ENCODE measurements at places on chromosomes 4 and X.

- DNase-seq, result no peak
Measured at GRCh38 chrX:131783555-131784308, 239.4 kb upstream of the STK26 start.

DNA sequence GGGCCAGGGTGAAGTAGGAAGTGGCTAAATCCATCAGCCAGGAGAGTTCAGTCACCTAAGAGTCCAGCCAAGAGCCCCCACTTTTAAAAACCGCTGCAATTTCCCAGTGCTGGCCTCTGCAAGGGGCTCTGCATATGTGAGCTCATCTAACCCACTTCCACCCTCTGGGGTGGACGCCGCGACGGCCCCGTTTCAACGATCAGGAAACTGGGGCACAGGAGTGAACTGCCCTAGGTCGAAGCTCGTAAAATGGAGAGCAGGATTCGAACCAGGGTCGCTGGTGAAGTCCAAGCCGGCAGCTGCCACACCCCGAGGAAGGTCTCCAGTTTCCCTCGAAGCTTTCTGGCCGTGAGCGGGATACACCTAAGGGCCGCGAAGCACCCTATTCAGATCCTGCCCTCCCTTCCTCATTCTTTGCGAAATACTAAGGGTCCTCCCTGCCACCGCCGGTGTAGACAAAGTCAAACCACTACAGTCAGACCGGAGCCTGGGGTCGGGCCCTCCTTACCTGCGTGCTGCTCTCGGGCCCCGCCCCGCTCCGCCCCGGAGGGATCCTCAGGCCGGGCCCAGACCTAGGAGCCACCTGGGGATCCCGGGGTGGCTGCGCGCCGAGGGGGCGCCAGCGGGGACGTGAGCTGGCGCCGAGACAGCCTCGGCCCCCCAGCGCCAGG is 446 bp downstream of the EVC2 start:
- DNase-seq, result no peak

DNA sequence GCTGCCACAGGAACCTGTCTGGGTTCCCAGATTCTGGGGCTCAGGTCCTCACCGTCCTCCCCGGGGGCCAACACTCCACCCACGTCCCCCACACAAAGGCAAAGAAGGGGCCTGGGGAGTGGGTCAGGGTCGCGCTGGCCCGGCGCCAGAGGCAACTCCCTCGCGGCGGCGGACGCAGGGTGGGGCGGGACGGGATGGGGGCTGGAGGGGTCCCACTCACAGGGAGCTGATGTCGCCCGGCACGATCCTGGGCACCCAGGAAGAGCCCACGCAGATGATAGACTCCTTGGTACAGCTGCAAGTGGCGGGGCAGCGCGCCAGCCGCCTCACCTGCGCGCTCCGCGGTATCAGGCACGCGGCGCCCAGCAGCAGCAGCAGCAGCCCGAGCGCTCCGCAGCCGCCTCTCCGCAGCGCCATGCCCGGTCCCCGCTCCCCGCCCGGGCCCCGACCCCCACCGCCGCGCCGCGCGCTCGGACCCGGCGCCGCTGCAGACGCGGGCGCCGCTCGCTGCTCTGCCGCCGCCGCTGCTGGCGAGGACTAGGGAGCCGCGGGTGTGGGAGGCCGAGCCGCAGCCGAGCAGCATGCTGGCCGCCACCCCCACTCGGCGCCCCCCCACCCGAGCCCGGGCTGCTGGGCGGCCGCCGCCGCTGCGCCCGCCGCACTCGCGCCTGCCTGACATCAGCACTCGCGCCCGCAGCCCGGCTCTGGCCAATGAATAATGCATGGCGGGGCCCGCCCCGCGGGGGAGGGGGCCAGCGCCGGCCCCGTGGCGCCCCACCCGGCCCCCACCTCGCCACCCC is at the start of gene LGI2:
Gene LGI2 (minus strand): TSS at position 670 of the 800 bp plus-strand sequence. CDS start 253 bp downstream, at position 417.
- peak; percentile 18 for DNase-seq

DNA sequence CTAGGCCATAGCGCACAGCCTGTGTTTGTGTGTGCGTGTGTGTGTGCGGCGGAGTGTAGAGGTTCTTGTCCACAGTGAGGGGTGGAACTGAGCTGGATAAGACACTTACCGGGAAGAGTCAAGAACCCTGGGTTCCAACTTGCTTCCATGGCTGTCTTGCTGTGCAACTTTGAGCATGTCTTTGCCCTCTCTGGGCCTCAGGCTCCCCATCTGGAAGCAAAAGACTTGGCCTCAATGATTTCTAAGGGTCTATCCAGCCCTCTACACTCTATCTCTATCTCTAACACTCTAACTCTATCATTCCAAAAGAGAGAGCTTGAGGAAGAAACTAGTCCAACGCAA is 121.3 kb upstream of the PJA1 start:
- no peak for DNase-seq

- peak; percentile 1 for DNase-seq
Measured at GRCh38 chrX:15913146-15913545, 58.5 kb upstream of the AP1S2 start.

DNA sequence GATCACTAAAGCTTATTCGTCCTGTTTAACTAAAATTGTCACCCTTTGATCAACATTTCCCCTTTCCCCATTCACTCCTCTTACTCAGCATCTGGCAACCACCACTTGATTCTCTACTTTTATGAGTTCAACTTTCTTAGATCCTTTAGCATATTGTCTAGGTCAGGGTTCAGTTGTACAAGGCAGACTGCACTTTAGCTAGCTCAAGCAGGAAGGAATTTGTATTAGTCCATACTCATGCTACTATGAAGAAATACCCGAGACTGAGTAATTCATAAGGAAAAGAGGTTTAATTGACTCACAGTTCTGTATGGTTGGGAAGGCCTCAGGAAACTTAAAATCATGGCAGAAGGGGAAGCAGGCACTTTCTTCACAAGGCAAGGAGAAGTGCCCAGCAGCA is 44.3 kb downstream of the TASL start:
- DNase-seq, result peak; percentile 5

GRCh38 chr4:40699648-40700047 is 50.1 kb upstream of the NSUN7 start:
- DNase-seq, result peak; percentile 82

DNA sequence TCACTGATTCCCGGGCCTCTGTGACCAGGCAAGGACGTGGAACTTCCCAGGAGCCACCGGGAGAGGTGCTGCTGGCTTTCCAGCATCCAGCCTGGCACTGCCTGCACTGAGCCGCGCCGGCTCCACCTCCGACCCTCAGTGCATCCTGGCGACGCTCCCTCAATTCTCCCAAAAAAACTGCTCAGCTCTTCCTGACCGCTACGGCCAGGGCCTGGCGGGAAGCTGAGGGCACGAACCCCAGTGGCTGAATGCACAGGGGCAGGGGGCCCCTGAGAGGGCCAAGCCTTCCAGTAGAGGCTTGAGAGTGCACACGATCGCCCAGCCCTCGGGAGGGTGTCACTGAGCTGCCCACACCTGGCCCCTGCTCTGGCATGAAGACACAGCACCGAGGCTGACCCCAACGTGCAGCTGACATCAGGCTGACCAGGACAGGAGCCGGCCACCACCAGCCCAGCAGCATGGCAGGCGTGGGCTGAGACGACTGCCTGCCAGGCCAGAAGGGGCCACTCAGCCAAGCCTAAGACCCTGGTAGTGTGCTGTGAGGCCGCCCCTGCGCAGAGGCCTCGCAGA is 6.9 kb downstream of the CTBP1 start:
- no peak for DNase-seq

- DNase-seq, result peak; percentile 19
Measured at GRCh38 chrX:123217077-123217476, 33.0 kb downstream of the GRIA3 start.

DNA sequence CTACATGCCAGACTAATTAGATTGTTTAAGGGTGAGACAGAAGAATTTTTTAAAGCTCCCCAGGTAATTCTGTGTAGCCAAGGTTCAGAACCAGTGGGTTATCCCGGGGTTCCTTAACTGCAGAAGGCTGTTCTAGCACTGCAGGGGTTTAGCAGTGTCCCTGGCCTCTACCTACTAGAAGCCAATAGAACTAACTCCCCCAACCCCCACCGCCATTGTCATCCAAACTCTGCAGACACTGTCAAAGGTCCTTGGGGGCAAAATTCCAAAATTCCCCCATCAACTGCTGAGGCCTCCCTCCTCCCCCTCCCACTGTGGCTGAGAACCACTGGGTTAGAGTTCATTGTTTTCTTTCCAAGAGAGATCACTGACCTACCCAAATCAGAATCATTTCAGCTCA is 66.4 kb downstream of the MOSPD2 start:
- DNase-seq, result no peak

GRCh38 chr4:87499403-87500091 is 29.6 kb downstream of the SPARCL1 start:
- DNase-seq, result no peak

DNA sequence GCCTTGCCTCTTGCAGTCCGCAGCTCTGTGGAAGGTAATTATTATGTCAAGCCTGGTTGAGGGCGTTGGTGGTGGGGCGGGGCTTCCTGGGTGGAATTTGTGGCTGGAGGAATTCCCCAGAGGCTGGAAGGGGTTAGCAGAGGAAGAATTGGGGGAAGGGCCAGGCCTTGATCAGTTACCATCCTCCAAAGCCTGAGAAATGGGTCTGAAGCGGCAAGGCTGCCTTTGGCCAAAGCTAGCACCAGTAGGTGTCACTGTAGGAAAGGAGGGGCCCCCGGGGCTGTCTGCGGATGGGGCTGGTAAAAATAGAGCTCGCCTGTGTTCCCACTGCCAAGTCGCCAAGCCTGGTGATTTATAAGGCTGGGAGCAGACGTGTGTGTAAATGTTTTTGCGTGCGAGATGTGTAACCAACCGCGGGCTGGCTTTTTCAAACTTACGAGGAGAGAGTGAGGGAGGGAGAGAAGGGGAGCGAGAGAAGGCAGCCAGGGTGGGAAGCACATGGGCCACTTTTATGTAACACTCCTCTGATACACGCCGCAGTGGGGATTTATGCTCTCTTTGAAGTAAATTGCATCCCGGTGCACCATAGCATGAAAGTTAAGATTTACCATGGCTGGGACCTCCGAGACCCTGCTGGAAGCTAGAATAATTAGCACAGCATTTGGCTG is 367.0 kb downstream of the BCOR start:
- DNase-seq, result peak; percentile 90

- peak; percentile 28 for DNase-seq
Measured at GRCh38 chr4:8523766-8524165, 56.4 kb upstream of the GPR78 start.

GRCh38 chrX:43861750-43862149 is 20.5 kb downstream of the MAOB start:
- DNase-seq, result no peak

DNA sequence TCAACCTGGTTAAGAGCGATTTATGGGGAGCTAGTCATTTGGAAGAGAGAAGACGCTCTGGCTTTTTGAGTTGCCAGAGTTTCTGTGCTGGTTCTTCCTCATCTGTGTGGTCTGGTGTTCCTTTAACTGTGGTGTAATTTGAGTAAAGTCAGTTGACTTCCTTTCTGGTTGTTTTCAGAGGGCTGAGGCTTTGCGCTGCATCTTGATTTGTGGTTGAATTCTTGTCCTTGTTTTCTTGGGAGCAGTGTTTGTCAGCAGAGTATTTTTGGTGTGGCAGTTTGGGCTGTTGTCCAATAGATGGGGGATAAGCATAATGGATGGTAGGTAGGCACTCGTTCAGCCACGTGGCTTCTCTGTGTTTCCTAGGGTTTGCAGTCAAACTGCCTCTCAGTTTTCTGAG is 2143.2 kb upstream of the TENM3 start:
- no peak for DNase-seq

- DNase-seq, result no peak
Measured at GRCh38 chrX:123859409-123859845, 426 bp upstream of the XIAP start.

DNA sequence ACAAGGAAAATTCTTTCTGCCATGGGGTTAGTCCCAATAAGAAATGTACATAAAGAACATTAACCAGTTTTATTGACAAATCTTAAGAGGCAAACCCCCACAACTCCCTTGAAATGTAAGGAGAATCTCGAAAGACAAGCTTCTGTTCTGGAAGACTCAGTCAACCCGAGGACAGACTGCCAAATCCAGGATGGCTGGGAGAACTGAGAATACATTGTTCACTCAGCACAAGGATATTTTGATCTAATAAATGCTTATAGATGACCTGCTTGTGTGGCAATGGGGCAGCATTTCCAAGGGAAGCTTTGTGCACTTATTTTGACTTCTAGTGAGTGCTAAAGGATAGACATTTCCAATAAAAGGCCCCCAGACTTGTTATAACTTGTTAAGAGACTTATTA is 280.4 kb downstream of the DHX15 start:
- DNase-seq, result no peak

DNA sequence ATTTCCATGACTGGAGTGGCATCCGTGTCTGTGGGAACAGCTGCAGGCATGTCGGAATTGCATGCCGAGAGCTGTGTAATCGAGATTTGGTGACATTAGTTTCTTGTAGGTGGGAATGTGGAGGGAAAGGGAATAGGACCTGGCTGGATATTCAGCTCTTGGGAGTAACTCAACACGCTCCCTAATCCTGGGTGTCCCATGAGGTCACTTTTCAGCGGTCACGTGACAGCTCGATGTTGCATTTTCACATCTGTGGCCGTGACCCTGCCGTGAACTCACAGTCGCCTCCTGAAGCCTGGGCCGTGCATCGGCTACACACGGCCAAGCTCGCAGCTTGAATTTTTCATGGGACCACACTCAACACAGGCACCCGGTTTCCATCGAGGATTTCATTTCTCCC is 25.8 kb upstream of the PSAPL1 start:
- DNase-seq, result peak; percentile 18

GRCh38 chr4:9792381-9792780 is 10.9 kb downstream of the DRD5 start:
- no peak for DNase-seq

GRCh38 chr4:124945422-124945821 is 232.9 kb upstream of the ANKRD50 start:
- DNase-seq, result no peak

GRCh38 chrX:49230500-49231232 is 2.5 kb downstream of the CACNA1F start:
- no peak for DNase-seq

GRCh38 chrX:14357314-14357713 is 172.0 kb upstream of the GLRA2 start:
- DNase-seq, result no peak

DNA sequence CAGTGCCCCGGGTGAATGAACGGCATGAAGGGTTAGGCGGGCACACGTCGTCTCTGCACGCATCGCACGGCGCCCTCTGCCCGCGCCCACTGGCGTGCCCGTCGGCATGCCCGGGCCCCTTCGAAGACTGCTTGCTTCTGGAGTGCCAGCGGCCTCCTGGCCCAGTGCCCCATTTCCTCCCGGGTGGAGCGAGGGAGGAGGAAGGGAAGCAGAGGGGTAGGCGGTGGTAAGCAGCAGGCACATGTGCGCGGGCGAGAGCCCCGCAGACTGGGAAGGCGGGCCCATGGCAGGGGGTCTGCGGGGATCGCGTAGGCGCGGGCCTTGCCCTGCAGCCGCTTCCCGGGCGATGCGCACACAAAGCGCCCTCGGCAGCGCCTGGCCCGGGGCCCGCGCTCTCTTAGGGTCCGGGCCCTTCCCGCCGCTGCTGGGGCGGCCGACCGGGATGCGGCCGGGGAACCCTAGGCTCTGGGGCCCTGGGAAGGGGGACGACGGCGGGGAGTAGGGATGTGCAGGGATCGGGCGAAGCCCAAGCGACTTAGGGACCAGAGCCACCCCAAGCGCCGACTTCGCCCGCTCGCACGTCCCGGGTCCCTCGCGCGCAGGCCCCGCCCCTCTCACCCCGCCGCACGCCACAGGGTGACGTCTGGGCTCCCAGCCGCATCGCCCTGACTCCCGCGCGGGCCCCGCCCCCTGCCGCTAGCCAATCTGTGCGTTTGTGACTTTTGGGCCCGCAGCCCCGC is 866 bp upstream of the EMD start:
- DNase-seq, result peak; percentile 48

- DNase-seq, result peak; percentile 79
Measured at GRCh38 chr4:163701916-163702315, 207.4 kb downstream of the TMA16 start.
